ENCODE measurements at places on chromosomes 7 and 10.

DNA sequence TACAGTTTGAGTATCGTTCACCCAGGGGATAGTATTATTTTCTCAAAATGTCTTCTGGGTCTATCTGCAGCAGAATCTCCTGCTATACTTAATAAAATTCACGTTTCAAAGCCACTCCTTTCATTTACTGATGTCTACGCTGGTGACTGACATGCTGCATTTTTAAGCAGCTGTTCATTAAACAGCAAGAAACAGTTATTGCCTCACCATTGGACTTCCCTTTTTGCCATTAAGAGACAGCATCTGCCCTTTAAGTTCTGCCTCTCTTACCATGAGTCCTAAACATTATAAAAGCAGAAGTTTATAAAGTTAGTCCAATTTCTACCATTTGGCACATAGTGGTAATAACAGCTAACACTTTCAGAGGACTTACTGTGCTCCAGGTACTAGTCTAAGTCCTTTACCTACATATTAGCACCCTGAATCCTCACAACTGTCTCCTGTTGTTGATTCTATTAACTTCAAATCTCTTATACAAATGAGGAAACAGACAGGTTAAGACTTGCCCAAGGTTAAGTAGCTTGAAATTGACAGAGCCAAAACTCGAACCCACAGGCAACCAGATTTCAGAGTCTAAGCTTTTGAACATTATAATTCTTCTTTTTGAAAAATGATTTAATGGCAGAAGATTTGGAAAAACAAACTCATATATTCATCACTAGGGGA is 169.5 kb downstream of the SNX13 start:
- DNase-seq: no peak

- no peak for DNase-seq
These were observed 325.1 kb downstream of the GALNT17 start for GRCh38 chr7:71457021-71457420.

GRCh38 chr10:78846760-78847159 is 222.0 kb upstream of the ZMIZ1 start:
- DNase-seq: no peak

GRCh38 chr7:154564676-154565075 is 438.2 kb downstream of the PAXIP1 start:
- DNase-seq: no peak

- no peak for DNase-seq
These were observed 3.5 kb downstream of the DLX5 start for GRCh38 chr7:97020996-97021746.

- DNase-seq: no peak
These were observed 227.1 kb downstream of the DYNC1I1 start for GRCh38 chr7:95999481-95999880.
